B cell (primary cell): ENCODE measurements at places on chromosomes 2 and 18.

GRCh38 chr2:218570850-218571249 is 2.2 kb downstream of the CNOT9 start:
- no peak for DNase-seq

DNA sequence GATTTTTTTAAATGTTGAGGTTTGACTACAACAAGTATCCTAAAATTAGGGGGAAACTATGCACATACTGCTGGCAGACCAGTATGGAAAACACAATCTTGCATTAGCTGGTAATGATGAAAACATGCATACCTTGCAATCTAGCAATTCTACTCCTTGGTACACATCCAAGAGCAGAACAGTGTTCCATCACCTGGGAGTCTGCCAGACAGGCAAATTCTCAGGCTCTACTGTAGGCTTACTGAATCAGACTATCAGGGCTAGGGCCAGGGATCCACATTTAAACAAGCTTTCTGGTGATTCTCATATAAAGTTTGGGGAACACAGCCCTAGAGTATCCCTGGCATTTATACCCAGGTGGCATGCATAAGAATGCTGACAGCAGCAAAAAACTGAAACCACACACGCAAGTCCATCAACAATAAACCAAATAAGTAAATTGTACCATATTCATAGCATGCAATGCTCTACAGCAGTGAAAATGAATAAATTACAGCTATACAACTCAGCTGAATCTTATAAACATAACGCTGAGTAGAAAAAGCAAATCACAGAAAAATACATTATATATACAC is 13.6 kb downstream of the CDH2 start:
- DNase-seq = no peak

DNA sequence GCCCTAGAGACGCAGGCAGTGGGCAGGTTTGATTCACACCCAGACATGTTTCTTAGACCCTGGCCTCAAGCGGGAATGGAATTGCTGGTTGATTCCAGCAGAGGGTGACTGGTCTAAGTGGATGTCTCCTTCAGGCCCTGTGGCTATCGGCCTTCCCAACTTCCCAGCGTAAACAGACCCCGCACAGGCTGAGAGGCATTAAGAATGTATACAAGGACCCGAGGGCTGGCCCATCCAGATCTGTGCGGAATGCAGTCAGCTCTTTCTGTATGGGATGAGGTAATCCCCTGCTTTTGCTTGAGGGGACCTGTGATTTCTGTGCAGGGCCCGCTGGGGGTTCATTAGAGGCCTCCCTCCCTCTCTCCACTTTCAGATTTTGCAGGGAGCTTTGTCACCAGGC is 6.5 kb downstream of the ACKR3 start:
- no peak for DNase-seq

GRCh38 chr2:142983174-142983573 is 105.7 kb downstream of the KYNU start:
- DNase-seq = peak; percentile 16

DNA sequence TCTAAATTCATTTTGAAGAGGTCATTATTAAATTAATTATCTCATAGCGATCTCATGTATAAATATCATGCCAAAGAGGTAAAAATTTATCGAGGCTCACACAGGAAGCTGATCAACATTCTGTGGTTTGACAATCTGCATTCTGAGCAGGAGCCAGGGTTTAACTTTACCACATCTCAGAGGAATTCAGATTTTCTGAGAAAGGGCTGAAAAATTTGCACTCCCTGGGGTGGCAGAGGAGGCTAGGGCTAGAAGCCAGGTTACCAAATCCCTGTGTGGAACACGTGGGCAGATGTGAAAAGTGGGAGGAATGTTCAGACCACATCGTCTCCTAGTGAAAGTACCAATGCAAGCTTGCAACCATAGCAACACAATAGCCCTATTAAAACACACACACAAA is 63.5 kb upstream of the CTLA4 start:
- DNase-seq = no peak

DNA sequence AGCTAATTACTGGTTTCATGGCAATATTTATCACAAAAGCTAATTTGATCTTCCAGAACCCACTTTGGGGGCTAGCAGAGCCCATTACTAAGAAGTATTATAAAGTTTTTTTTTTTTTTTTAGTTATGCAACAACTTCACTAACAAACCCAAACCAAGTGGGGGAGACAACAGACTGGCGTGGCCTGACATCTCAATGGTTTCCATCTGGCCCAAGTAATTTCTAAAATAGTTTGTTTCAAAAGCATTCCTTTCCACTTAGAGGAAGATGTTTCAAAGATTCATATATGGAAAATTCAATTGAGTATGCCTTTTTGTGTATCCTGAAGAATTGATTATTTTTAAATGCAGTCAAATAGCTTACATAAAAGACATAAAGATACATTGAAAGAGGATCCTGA is 367.1 kb downstream of the HRH4 start:
- DNase-seq = no peak

DNA sequence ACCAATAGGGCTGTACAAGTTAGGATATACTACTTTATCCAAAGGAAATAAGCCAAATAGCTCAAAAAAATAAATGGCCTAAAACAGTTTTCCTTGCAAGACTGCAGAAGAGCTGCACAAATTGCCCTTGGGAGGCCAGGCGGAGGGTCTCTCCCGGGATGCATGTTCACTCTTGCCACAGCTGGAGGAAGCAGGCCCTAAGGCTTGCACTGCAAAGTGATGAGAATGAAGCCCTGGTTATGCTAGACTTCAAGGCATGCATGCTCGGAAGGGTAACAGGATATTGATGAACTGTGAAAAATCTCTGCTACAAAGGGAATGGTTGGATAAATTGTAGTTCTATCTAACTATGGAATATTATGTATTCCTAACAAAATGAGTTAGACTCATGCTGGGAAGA is 27.5 kb upstream of the LDLRAD4 start:
- DNase-seq = no peak

- DNase-seq = no peak
These were observed 925.7 kb downstream of the EPHA4 start for GRCh38 chr2:220646424-220646823.

GRCh38 chr2:127929449-127929848 is 43.7 kb upstream of the AMMECR1L start:
- DNase-seq = no peak

GRCh38 chr18:47587587-47587986 is 336.1 kb upstream of the SKOR2 start:
- no peak for DNase-seq

DNA sequence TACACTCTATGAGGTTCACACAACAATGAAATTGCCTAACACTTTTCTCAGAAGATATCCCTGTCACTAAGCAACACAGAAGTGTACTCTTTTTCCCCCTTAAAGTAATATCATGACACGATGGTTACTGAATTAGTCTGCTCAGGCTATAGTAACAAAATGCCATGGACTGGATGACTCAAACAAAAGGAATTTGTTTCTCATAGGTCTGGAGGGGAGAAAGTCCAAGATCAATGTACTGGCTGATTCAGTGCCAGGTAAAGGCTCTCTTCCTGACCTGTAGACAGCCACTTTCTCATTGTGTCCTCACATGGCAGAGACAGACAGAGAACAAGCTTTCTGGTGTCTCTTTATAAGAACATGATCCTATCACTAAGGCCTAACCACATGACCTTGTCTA is 211.9 kb downstream of the RBM43 start:
- DNase-seq = no peak

DNA sequence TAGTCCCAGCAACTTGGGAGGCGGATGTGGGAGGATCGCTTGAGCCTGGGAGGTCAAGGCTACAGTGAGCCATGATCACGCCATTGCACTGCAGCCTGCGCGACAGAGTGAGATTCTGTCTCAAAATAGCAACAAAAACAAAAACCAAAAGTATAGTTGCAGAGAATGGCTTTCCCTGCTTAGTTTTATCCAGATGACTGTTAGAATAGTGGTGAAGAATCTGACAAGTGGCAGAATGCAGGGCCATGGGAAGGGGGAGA is 53.8 kb downstream of the NEDD4L start:
- no peak for DNase-seq

GRCh38 chr18:30096796-30097195 is 945.7 kb downstream of the DSC3 start:
- no peak for DNase-seq

- peak; percentile 49 for DNase-seq
These were observed 35.7 kb downstream of the ODC1 start for GRCh38 chr2:10412380-10412779.

GRCh38 chr2:20231598-20232026 is 6.7 kb upstream of the SDC1 start:
- no peak for DNase-seq

DNA sequence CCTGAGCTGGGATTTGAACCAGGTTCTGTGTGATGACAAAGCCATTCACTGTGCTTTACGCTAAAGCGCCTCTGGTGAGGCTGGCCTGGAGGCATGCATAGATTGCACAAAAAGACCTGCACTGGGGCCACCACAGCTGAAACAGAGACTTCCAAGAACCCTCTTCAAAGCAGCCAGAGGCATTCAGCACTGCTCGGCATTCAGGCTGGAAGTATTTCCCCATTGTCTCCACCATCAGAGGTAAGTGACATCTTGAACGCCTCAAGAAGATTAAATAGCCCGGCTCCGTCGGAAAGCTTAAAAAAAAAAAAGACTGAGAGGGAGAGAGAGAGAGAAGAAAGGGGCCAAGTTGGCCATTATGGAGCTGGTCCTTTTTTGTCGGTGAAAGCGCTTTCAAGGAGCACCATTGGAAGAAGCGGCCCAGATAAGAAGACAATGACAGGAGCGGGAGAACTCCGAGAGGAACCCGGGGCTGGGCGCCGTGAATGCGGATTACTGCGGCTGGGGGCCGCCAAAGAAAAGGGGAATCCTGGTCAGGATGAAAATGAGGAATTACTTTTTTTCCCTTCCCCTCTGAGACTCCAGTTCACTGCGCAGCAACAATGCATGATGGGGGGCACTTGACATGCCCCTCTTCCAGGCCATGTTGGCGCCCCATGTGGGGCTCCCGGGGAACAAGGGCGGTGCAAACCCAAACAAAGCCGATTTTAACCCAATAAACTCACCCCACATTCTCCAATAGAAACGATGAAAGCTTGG is 228.3 kb downstream of the MYCN start:
- DNase-seq = no peak

- DNase-seq = no peak
These were observed 38.2 kb downstream of the NHEJ1 start for GRCh38 chr2:219122202-219122980.

GRCh38 chr2:150643114-150643725 is 155.8 kb upstream of the RND3 start:
- DNase-seq = no peak

DNA sequence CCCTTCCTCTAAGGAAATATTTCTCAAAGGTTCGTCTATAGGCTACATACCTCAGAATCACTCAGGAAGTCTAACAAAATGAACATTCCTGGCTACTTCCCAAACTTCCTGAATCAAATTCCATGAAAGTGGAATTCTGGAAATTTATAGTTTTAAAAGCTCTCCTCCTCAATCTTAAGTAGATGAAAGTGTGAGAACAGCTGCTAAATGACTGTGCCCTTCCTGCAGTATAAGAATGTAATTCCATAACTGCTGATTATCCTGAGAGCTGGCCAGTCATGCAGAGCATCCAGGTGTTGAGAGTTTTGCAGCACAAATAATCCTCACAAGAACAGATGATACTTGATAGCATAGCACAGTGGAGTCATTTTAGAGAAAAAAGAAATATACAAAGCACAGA is 265.0 kb downstream of the KCNJ3 start:
- DNase-seq = no peak

DNA sequence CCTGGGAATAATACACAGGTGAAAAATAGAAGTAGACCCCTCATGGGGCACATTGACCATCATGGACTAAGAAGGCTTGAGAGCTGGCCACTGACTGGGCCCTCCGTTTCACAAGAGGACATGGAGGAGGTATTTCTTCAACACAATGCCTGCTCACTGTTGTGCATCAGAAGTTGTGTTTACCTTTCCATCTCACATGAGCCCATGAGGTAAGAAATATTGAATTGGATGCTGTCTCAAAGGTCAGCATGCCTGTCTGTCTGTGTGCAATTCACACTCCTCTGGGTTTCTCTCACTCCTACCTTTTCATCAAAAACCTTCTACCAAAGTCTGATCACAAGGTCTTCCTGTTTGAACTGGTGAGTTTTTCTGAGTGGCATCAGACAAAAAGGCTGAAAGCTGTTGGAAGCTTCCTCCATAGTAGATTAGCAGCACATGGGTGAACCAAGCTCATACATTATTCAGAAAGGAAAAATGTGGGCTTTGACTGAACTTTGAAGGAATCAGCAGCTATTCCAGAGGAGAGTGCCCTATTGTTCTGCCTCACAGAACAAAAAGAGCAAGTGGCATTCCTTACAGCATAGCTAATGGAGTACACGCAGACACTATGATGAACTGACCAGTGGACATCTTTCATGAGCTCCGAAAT is 143.2 kb upstream of the RND3 start:
- DNase-seq = no peak

DNA sequence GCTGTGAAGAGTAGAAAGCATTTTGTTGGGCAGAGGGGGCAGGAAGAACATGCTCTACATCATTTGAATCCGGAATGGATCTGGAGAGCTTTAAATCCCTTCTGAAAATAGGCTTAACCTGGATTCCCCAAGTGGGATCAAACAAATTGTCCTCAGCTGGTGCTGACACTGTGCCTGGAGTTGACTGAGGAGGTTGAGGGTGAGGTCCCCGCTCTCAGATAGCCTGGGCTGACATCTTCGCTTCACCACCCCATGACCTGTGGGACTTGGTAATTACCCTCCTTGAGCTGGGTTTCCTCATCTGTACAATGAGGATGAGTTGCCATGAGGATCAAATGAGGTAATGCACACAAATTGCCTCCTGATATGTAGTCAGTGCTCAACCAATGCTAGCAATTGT is 117.8 kb upstream of the SMAD2 start:
- no peak for DNase-seq

GRCh38 chr2:149082079-149082478 is 43.6 kb downstream of the LYPD6B start:
- no peak for DNase-seq

DNA sequence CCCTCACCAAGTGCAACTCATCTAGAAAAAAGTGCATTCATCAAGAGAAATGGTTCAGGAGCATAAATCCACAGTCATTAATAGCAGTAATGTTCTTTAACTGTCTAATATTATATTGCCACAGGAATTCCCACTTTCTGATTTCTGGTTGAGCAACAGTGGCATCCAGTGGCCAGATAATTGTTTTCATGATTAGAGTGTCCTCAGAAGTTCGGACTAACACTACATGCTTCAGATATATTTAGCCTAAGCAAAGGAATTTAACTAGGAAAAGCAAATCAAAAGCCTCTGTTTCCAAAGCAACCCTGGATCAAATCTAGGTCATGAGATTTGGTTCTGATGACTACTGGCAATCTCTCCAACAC is 9.8 kb upstream of the ERBB4 start:
- no peak for DNase-seq

GRCh38 chr2:118496467-118496866 is 351.0 kb downstream of the EN1 start:
- DNase-seq = no peak

- DNase-seq = peak; percentile 31
These were observed 1.4 kb downstream of the FARP2 start for GRCh38 chr2:241357531-241357930.

GRCh38 chr2:126785236-126785635 is 113.5 kb upstream of the TEX51 start:
- no peak for DNase-seq
